GM23338 (cell line): ENCODE measurements at places on chromosomes 12 and 14.
A peak's percentile ranks its signal among the peaks of the same experiment; 100 is the strongest.

- no peak overlapping the region for H3K27ac ChIP-seq
- H3K27me3 ChIP-seq = no peaks in the 10 kb centered on the region
- DNase-seq = no peak
- H3K4me3 ChIP-seq = no peak overlapping the region
- H3K36me3 ChIP-seq = no peaks in the 10 kb centered on the region
Observed at GRCh38 chr14:101216366-101217079, 313.0 kb upstream of the RTL1 start.

GRCh38 chr14:23118506-23119362, at the start of gene CEBPE:
CEBPE (minus strand) TSS chr14:23119255; CDS start chr14:23119091, 164 bp downstream.
- no peak within 1 kb of the TSS for H3K27ac ChIP-seq
- no peak for DNase-seq
- H3K4me1 ChIP-seq = peaks cover 26% of the 10 kb centered on the region
- H3K4me3 ChIP-seq = no peak within 1 kb of the TSS
- no peaks in the 10 kb centered on the region for H3K36me3 ChIP-seq

DNA sequence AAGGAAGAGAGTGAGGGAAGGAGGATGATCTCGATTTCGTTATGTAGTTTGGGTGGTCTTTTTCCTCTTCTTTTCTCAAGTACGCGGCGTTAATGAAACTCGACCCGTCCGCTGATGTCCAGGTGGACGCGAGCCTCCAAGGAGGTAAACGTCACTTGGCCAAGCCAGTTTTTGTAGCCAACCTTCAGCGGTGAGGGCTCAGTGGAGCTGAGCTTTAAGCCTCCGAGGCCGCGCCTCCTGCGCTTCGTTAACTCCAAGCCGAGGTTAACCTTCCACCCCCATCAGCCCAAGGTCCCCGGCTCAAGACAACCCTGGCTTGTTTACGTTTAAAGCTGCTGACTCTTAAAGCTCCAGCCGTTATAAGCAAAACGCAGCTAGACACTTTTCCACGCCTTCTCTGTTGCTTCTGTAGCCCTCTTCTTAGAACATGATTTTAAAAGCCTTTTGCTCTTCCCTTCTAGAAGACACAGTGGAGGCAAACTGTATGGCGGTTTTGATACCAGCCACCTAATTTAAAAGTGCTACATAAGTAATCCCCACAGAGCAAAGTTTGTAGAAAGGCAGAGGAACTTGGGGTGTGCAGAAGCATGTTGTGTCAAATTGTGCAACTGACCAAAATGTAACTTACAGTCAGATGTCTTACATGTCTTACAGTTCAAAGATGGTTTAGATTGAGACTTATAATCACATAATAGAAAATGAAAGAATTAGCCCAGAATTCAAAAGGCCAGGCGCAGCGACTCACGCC, 923 bp upstream of the ITPR2 start:
- no peaks in the 10 kb centered on the region for H3K27me3 ChIP-seq
- H3K27ac ChIP-seq = 0 out of 2 replicates have a peak overlapping the region, but pooled peaks have one; percentile 9
- H3K4me1 ChIP-seq = peaks cover 22% of the 10 kb centered on the region
- peak overlapping the region; percentile 96 for H3K4me3 ChIP-seq
- peak; percentile 88 for DNase-seq
- no peaks in the 10 kb centered on the region for H3K36me3 ChIP-seq

GRCh38 chr12:132286912-132287311, 42.5 kb downstream of the GALNT9 start:
- H3K27ac ChIP-seq = no peak overlapping the region
- DNase-seq = no peak
- H3K4me1 ChIP-seq = peaks cover 4% of the 10 kb centered on the region; the same call in 1 of the 2 replicates

DNA sequence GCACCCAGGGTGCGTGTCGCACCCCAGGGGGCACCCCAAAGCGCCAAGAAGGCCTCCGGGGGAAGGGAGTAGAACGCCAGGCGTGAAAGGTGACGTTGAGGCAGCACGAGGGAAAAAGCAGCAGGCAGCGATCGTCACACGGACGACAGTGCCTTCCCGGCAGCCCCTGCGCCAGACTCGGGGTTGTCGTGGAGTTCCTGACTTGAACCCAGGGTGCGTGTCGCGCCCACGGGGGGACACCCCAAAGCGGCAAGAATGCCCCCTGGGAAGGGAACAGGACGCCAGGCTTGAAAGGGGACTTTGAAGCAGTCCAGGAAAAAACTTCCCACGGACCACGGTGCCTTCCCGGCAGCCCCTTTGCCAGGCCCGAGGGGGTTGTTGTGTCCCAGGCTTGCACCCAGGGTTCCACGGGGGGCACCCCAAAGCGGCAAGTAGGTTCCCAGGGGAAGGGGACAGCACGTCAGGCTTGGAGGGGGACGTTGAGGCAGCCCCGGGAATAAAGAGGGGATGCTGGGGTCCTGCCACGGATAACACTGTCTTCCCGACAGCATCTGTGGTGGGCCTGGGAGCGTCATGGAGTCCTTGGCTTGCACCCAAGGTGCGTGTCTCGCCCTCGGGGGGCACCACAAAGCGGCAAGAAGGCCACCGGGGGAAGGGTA, 159.2 kb upstream of the ALG10B start:
- H3K36me3 ChIP-seq = no peaks in the 10 kb centered on the region
- no peak overlapping the region for H3K4me3 ChIP-seq
- no peaks in the 10 kb centered on the region for H3K27me3 ChIP-seq
- DNase-seq = no peak

DNA sequence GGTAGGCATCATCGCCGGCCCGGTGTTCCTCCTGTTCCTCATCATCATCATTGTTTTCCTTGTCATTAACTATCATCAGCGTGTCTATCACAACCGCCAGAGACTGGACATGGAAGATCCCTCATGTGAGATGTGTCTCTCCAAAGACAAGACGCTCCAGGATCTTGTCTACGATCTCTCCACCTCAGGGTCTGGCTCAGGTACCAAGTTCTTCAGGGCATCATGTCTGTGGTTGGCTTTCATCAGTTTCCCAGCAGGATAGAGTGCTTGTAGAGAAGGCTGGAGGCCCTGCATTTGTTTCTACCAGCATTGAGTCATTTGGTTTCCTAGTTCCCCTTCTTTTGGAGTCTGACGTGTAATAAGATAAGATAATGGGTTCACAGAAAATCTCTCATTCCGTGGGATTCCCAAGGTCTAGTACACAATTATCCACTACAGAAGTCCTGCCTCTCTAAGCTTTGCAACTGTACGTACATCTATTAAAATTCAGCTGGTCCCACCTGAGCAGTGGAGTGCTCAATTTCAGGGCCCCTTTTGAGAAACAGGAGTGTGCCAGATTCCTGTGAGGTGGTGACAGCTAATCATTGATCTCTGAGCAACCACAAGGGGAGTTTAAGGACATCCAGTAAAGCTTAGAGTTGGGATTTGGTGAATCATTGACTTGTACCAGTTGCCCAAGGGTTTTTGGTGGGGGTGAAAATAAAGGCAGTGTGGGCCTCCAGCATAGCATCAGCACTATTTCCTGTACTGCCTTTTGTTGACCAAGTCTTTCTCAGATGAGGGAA, 25.1 kb downstream of the ACVR1B start:
- H3K4me3 ChIP-seq = no peak overlapping the region
- H3K27ac ChIP-seq = no peak overlapping the region
- H3K36me3 ChIP-seq = no peaks in the 10 kb centered on the region

- no peaks in the 10 kb centered on the region for H3K36me3 ChIP-seq
- H3K27me3 ChIP-seq = no peaks in the 10 kb centered on the region
- no peak for DNase-seq
- peaks cover 12% of the 10 kb centered on the region for H3K4me1 ChIP-seq
- H3K4me3 ChIP-seq = no peak overlapping the region
Observed at GRCh38 chr14:80560800-80561657, 349.7 kb upstream of the DIO2 start.

- no peak overlapping the region for H3K4me3 ChIP-seq
- H3K27ac ChIP-seq = no peak overlapping the region
Observed at GRCh38 chr14:26233118-26233517, 364.7 kb downstream of the NOVA1 start.

GRCh38 chr12:12700254-12700653, 4.3 kb upstream of the GPR19 start:
- H3K4me1 ChIP-seq = 0 out of 2 replicates have a peak, but pooled peaks cover 7% of the 10 kb centered on the region
- no peak overlapping the region for H3K4me3 ChIP-seq
- no peaks in the 10 kb centered on the region for H3K36me3 ChIP-seq

DNA sequence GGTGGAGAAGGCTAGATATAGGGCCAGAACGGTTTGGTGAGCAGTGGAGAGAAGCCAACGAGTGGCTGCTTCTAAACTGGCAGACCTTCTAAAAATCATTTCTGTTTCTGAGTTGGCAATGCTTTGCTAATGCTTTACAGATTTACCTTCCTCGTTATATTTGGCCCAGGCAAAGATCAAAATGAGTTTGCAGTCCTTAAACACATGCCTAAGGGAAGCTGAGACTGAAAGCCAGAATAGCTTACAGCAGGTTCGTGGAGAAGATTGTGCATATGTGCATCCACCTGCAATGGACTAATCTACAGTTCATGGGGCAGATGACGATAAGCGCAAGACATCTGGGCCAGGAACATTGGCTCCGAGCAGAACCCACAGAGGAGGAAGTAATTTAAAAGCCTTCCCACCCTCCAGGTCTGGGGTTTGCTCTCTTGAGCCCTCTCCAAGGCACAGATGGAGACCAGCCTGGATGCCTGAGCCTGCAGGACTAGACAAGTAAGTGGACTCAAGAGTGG, 99.4 kb downstream of the NINJ2 start:
- H3K27me3 ChIP-seq = no peaks in the 10 kb centered on the region
- H3K27ac ChIP-seq = no peak overlapping the region
- no peaks in the 10 kb centered on the region for H3K36me3 ChIP-seq
- no peak overlapping the region for H3K4me3 ChIP-seq
- no peaks in the 10 kb centered on the region for H3K4me1 ChIP-seq
- no peak for DNase-seq

DNA sequence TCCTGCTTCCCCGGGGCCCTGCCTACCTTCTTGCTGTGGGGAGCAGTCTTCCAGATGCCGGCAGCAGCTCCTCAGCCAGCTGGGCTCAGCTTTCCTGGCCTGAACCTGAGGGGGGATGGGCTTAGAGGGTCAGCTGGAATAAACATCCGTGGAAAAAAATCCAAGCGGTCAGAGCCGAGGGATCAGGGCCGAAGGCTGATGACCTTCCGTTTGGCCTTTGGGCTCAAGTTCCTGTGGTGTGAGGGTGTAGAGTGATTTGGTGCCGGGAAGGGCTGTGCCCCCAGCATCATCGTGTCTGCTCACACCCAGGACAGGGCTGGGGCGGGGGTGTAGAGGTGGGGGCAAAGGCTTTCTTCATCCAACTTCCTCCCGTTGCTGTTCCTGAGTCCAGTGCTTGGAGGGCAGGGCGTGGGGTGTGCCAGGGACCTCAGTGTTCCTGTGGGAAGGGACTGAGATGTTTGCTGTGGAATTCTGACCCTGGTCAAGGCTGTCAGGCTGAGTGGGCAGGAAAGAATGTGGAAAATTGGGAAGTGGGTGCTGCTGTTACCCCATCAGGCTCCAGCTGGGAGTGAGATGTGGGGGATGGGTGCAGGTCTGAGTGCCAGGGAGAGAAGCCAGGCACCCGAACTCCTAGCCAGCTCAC, 2.6 kb downstream of the SMIM41 start:
- H3K27ac ChIP-seq = no peak overlapping the region
- peak; percentile 43 for DNase-seq
- peaks cover 12% of the 10 kb centered on the region; the same call in 1 of the 2 replicates for H3K27me3 ChIP-seq
- H3K4me1 ChIP-seq = peaks cover 41% of the 10 kb centered on the region; the same call in 1 of the 2 replicates
- peak overlapping the region; percentile 26 for H3K4me3 ChIP-seq
- H3K36me3 ChIP-seq = no peaks in the 10 kb centered on the region

DNA sequence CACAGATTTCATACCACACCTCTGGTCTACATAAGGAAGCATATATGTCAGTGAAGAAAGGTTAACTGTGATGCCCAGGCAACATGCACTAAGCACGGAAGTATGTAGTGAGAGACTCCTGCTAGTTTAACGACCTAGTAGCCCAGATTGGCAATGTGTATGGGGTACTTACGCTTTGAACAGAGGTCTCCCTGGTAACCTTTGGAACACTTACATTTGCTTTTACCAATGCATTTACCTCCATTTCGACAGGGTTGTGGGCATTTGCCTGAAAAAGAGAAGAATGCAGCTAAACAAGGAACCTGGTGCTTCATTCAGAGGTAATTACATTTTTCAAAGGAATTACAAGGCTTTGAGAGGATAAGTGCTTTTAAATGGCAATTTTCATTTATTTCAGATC, 65.2 kb downstream of the WIF1 start:
- H3K27ac ChIP-seq = 0 out of 2 replicates have a peak overlapping the region, but pooled peaks have one; percentile 1
- DNase-seq = peak; percentile 70
- H3K27me3 ChIP-seq = no peaks in the 10 kb centered on the region

GRCh38 chr12:67526129-67526528, 122.4 kb upstream of the DYRK2 start:
- H3K27me3 ChIP-seq = no peaks in the 10 kb centered on the region
- no peak overlapping the region for H3K4me3 ChIP-seq
- H3K27ac ChIP-seq = peak overlapping the region; percentile 84
- DNase-seq = no peak

GRCh38 chr12:91194500-91194899, 11.9 kb upstream of the DCN start:
- H3K27me3 ChIP-seq = no peaks in the 10 kb centered on the region
- no peak overlapping the region for H3K4me3 ChIP-seq
- no peak overlapping the region for H3K27ac ChIP-seq

DNA sequence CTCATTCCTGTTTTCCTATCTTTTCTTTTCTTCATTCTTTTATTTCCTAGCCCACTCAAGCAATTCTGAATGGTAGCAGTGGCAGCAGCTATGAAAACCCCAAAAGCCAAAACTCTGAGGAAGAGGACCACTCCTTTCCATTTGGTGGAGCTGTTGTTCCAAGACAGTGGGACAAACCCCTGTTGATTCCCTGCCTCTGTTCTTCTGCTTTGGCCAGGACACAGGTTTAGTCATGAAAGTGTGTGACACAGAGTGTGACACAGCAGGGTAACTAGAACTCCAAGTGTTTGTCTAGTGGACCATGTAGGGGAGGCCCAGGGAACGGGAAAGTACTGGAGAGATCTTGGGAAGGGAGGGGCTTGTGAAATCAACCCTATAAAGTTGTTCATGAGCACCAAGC, 71.1 kb downstream of the PTCSC3 start:
- no peak overlapping the region for H3K4me3 ChIP-seq
- no peaks in the 10 kb centered on the region for H3K27me3 ChIP-seq
- H3K4me1 ChIP-seq = no peaks in the 10 kb centered on the region
- H3K27ac ChIP-seq = no peak overlapping the region

DNA sequence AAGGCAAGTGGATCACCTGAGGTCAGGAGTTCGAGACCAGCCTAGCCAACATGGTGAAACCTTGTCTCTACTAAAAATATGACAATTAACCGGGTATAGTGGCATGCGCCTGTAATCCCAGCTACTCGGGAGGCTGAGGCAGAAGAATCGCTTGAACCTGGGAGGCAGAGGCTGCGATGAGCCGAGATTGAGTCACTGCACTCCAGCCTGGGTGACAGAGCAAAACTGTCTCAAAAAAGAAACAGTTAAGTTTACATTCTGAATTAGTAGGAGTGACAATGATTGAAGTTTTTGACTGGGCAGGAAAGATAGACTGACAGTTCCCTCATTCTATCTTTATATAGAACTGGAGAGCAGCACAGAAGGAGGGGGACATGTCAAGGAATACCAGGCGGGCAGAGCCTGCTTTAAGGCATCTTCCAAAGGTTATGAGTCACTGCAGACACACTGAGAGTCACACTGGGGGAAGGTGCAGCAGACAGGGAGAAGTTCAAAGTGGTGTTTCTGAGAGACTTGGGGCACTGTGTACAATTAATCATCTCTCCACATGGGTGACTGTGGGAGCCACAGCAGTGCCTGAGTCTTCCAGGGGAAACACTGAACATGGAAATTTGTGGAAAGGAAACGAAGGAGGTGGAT, 42.8 kb upstream of the RNASE3 start:
- DNase-seq = no peak
- no peaks in the 10 kb centered on the region for H3K36me3 ChIP-seq
- H3K4me3 ChIP-seq = no peak overlapping the region
- peaks cover 7% of the 10 kb centered on the region; the same call in 1 of the 2 replicates for H3K4me1 ChIP-seq

- H3K36me3 ChIP-seq = peaks cover 24% of the 10 kb centered on the region
- peak overlapping the region; percentile 50; the same call in 1 of the 2 replicates for H3K27ac ChIP-seq
- no peak overlapping the region for H3K4me3 ChIP-seq
Observed at GRCh38 chr12:112097641-112098040, 10.9 kb downstream of the NAA25 start.
